ENCODE measurements at places on chromosomes 5 and 9.

GRCh38 chr9:98594546-98595160 is 114.1 kb downstream of the GABBR2 start:
- no peak for DNase-seq

GRCh38 chr9:137149942-137150616 is 11.1 kb downstream of the GRIN1 start:
- no peak for DNase-seq

- no peak for DNase-seq
Observed at GRCh38 chr5:139854953-139855352, 59.3 kb downstream of the PSD2 start.

- no peak for DNase-seq
Observed at GRCh38 chr5:36033486-36033885, 33.2 kb downstream of the UGT3A2 start.

GRCh38 chr5:62649025-62649424 is 70.4 kb downstream of the LRRC70 start:
- no peak for DNase-seq

- DNase-seq = no peak
Observed at GRCh38 chr5:54671681-54672080, 154.1 kb downstream of the SNX18 start.

GRCh38 chr5:142810743-142811290 is 40.6 kb downstream of the ARHGAP26 start:
- no peak for DNase-seq
